ENCODE measurements at places on chromosomes 6 and 20.

DNA sequence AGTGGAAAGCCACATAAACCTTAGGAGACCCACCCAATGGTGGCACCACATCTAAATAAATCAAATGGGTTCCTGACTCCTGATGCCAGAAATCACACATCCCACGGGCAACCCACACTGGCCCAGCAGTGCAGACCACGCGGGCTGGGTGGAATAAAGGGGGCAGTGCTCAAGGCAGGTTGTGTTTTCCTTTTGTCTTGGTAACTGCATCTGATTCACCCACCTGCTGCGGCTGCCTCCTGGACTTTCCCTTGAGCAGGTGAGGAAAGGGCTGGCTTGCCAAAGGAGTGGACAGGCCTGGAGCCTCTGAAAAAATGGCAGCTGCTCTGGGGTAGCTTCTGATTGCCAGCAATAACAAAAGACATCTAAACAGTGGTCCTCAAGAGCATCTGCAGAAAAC, 119.5 kb upstream of the KCNK16 start:
- DNase-seq, result no peak

DNA sequence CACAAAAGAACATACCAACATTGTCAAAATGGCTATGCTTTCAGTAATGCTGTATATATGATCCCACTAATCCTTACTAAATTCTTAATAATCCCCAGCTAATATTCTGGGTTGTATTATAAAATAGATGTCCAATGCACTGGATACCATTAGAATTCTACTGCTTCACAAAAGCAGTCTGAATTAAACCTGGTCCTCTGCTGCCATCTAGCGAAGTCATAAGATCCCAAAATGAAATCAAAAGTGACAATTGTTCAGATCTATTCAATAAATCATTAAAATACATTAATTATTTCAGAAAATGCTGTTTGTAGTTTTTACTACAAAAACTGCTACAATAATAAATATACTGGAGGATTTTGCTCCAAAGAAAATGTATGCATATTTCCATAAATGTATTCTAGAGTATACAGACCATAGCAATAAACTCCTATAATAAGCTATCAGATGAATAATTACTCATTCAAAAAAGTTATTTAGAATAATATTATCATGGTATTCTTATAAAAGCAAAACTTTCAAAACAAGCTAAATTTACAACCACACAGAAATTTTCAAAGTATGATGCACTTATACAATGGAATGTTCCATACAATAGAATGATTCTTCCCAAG, 92.6 kb downstream of the RNGTT start:
- DNase-seq, result no peak

DNA sequence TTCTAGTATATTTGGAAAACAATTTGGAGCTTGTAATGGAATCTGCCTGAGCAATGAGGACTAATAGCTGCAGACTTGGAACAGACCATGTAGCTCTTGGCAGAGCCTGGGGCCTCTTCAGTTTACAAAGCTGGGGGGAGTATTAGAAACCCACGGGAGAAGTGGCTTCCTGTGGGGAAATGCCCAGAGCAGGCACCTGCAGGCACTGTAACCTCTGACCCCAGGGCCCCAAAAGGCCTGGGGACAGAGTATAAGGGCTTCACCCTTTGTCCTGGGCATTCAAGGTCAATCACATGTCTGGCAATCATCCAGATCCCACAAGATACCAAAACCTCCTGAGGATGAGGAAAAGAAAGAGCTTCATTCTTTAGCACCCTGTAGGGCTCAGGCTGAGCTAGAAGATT, 19.4 kb downstream of the PKIG start:
- DNase-seq, result no peak

GRCh38 chr6:33861722-33862121, 57.9 kb upstream of the MLN start:
- DNase-seq, result no peak

GRCh38 chr6:156009656-156010055, 554.0 kb upstream of the NOX3 start:
- DNase-seq, result no peak

DNA sequence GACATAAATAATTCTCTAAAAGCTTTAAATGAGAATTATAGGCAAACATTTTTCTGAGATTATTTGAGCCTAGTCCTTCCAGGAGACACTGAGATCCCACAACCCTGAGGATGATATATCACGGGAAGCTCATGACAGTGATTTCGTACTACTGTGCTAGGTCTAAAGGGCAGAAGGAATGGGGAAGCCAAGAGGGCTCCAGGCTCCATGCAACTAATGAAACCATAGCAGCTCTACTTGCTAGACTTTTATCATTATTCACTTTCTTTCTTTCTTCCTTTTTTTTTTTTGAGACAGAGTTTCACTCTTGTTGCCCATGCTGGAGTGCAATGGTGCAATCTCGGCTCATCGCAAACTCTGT, 57.3 kb upstream of the SGK1 start:
- no peak for DNase-seq

DNA sequence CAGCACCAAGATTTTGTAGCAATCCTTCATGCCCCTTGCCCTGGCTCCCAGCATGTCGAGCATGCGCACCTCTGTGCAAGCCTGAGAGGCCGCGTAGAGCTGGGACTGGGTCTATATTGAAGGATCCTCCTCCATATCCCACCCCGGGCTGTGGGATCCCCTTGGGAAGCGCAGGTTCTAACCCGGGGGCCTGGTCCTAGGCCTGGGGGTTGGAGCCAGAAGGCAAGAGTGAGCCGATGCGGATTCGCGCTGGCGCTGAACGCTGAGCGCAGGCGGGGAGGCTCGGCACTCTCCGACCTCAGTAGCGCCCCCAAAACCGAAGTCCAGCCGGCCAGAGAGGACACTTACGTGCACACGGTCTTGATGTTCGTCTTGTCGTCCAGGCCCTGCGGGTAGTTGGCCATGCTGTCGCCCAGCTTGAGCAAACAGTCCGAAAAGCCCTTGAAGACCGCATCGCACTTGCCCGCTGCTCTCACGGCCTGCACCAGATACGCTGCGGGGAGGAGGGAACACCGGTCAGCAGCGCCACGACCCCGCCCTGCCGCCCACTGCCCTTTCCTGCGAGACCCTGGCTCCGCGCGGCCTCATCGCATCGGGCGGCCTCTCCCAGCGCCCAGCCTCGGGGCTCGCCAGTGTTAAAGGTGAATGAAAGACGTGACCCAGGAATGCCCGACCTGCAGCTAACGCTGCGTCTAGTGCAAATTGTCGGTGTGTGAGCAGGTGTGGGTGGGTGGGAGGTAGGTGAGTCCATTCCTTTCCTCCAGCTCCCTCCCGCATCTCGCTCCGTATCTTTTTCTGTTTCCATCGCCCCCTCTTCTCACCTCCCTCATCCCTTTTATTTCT, 4.5 kb downstream of the NRN1 start:
- no peak for DNase-seq

- DNase-seq, result no peak
These were observed 474.2 kb upstream of the SULF2 start for GRCh38 chr20:48259456-48259855.

DNA sequence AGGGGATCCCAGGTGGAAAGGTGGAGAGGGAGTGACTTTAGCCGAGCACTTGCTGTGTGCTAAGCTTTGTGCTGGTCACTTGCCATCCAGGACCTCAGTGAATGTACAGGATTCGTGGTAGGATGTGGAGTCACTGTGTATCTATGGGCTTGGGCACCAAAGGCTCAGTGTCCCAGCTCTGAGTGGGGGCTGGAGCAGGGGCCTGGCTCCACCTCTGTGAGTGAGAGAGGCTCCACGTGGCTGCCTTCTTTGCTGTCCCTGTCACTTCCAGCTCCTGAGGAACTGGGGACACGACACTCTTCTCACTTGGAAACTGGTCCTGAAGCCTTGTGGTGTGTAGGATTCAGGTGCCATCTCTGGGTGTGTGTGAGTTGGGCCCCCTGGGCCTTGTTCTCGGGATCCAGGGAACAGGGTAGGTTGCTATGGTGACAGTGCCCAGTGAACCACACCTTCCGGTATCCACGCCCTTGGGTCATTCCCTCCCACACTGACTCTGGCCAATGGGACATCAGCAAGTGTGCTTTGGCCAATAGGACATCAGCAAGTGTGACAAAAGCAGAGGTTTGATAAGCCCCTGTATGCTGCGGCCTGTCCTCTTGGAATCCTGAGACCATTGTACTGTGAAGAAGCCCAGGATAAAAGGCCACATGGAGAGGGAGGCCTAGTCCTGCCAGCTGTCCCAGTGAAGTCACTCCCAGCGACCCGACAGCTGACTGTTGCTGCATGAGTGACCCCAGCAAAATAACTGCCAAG, 87.7 kb downstream of the CDH22 start:
- DNase-seq, result no peak

GRCh38 chr6:130158548-130158947, 64.2 kb downstream of the SAMD3 start:
- no peak for DNase-seq

GRCh38 chr6:142914937-142915697, 29.9 kb downstream of the HIVEP2 start:
- DNase-seq, result no peak

DNA sequence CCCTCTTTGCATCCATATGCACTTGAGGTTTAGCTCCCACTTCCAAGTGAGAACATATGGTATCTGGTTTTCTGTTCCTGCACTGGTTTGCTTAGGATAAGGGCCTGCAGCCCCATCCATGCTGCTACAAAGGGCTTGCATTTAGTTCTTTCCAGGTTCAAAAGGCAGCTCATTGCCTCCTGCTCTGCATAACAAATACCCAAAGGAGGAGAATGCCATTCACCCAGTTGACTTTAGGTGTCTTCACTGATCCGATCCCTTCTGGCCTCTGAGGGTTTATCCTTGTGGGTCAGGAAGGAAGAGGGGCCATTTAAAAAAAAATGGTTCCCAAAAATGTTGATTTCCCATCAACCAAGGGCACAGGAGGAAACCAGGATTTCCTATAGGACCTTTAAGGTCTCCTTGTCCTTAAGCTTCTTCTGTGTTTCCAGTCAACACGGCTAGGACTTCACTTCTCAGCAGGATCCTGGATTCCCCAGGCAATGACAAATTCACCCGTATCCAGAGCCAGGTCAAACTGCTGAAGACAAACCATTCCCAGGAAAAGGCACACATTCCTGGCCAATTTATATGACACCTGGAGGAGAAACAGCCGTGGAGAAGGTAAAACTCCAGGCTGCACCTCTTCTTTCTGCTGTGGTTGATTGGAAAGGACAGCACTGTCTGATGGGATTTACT, 447.7 kb upstream of the CDH4 start:
- no peak for DNase-seq

- DNase-seq, result no peak
These were observed 31.8 kb downstream of the CNKSR3 start for GRCh38 chr6:154478701-154479060.

GRCh38 chr6:107490566-107491137, 735 bp downstream of the SOBP start:
- DNase-seq, result no peak

DNA sequence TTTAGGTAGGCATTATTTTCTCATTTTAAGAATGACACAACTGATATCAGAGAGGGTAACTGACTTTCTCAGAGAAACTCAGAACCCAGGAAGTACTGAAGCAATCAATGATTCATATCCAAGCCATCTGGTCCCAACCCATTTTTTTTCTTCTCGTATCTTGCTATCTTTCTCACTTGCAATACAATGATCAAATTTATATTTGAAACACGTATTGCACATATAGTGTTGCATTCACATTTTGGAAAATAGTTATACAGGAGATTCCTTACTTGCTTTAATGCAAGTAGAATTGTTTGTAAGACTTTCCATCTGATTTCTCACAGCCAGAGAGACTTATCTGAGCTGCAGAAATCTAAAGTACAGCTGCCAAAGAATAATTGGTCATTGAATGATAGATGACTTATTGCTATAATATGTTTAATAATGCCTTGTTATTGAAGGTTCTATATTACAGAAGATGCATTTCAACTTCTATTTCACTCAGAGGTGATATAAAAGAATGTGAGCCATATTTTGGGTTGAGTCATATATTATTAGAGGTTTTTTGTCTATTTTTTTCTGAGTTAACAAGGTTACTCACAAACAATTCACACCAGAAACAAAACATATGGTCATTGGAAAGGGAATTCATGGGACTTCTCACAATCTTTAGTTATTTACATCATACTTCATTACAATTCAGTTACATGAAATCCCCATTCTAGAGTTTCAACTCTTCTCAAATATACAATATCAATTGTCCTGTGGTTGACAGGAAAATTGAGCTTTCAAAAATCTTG, 337.5 kb upstream of the CITED2 start:
- no peak for DNase-seq

GRCh38 chr6:125918230-125918629, 38.3 kb upstream of the HINT3 start:
- DNase-seq, result no peak

GRCh38 chr6:130778946-130779657, 48.1 kb upstream of the SMLR1 start:
- no peak for DNase-seq

DNA sequence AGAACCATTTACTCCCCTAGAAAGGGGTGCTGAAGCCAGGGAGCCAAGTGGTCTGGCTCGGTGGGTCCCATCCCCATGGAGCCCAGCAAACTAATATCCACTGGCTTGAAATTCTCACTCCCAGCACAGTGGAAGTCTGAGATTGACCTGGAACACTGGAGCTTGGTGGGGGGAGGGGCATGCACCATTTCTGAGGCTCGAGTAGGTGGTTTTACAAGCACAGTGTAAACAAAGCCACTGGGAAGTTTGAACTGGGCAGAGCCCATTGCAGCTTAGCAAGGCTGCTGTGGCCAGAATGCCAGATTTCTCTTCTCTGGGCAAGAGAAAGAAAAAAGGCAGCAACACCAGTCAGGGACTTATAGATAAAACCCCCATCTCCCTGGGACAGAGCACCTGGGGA, 855.8 kb upstream of the CITED2 start:
- DNase-seq, result no peak

GRCh38 chr6:82910395-82910794, 155.2 kb downstream of the UBE3D start:
- DNase-seq, result no peak

- no peak for DNase-seq
These were observed 4.3 kb downstream of the SDCBP2 start for GRCh38 chr20:1324598-1325172.

DNA sequence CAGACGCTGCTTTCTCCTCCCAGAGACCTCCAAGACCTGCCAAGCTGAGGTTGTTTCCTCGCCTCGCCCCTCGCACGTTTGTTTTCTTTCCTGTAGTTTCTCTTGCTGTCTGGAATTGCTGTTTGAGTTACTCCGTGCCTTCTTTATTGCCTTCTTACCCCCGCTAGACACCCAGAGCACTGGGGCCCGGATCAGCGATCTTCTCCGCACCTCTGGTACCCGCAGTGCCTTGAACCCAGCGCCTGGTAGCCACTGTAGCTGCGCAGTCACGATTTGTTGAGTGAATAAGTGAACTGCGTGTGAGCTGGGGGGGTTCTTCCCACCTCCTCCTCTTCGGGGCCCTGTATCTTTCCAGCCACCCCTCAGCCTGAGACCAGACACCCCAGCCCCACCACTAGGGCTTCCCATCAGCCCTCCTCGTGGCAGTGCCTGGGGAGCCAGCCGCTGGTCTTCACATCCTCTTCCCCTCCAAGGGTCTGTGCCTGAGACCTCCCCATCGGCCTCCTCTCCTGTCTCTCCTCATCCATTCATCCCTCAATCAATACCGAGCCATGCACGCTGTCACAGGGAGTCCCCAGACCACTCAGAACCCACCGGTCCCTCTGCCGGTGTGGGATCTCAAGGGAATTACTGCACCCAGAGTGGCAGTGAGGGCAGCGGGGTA, 849 bp upstream of the BMP7 start:
- DNase-seq, result no peak

All from CD4-positive, alpha-beta T cell (primary cell).